Vagina (tissue), 2 donors: ENCODE measurements at places on chromosomes 13 and 19. TPM values are rescaled to one million over a fixed set of nuclear protein-coding genes. Genes with fewer than 3 reads are reported as not detected.

DNA sequence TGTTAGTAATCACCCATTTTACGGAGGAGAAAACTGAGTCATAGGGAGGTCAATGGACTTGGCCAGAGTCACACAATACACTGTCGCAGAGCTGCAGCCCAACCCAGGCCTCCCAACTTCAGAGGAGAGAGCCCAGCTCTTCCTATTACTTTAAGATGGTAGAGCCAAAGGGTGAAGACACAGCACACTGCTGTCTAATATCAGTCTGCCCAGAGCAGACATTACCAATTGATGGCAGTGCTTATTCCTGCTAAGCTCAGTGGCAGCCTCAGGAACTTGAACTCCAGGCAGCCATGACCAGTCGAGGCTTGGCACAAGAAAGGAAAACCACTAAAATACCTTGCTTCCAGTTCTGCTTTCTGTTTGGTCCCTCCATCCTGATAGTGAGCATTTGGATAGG lies 18.4 kb downstream of the TMEM150B start:
- H3K36me3 ChIP-seq = no peaks in the 10 kb centered on the region
- H3K27me3 ChIP-seq = no peaks in the 10 kb centered on the region
- no peak for DNase-seq
- H3K4me1 ChIP-seq = peaks cover under 1% of the 10 kb centered on the region

DNA sequence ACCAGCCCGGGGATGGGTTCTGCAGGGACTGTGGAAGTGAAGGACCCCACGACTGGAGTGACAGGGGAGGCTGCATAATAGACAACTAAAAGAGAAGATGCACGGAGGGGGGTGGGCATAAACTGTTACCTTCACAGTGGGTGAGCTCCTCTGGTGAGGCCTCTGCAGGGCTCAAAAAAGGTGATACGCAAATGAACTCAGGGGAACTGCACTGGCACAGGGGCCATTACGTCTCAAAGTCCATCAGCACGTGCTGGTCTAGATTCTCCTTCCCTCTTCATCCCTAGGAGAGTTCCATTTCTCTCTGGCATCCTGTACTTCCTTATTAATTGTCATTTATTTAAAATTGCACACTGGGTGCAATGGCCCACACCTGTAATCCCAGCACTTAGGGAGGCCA lies 8.1 kb upstream of the FFAR2 start:
- H3K4me1 ChIP-seq = peaks cover 22% of the 10 kb centered on the region
- H3K4me3 ChIP-seq = no peak overlapping the region
- H3K27ac ChIP-seq = no peak overlapping the region
- H3K27me3 ChIP-seq = no peaks in the 10 kb centered on the region

GRCh38 chr19:10686661-10687517 lies 14.3 kb upstream of the QTRT1 start:
- DNase-seq = no peak
- H3K4me3 ChIP-seq = no peak overlapping the region
- peaks cover 14% of the 10 kb centered on the region for H3K4me1 ChIP-seq
- H3K27me3 ChIP-seq = no peaks in the 10 kb centered on the region

- no peaks in the 10 kb centered on the region for H3K36me3 ChIP-seq
- no peaks in the 10 kb centered on the region for H3K27me3 ChIP-seq
- no peak overlapping the region for H3K27ac ChIP-seq
- no peak for DNase-seq
These were observed 335.7 kb downstream of the RFC3 start for GRCh38 chr13:34153428-34154180.

- no peak overlapping the region for H3K27ac ChIP-seq
- H3K4me1 ChIP-seq = peaks cover 25% of the 10 kb centered on the region
- no peak for DNase-seq
- no peaks in the 10 kb centered on the region for H3K27me3 ChIP-seq
- H3K36me3 ChIP-seq = no peaks in the 10 kb centered on the region
- H3K4me3 ChIP-seq = no peak overlapping the region
These were observed 141.2 kb downstream of the LHFPL6 start for GRCh38 chr13:39461685-39462266.

NTF4 gene
- 6.1 TPM for total RNA-seq

IFNL1 gene
- not detected for total RNA-seq
